ENCODE measurements at places on chromosomes 6 and 20. TPM values are rescaled to one million over a fixed set of nuclear protein-coding genes. Genes with fewer than 3 reads are reported as not detected.

The WFDC2 gene
- 1.0 TPM for total RNA-seq

The MYCT1 gene
- not detected for total RNA-seq

The MROH8 gene
- total RNA-seq = 4.6 TPM

The FAM162B gene
- not detected for total RNA-seq

The ARMC12 gene
- 1.1 TPM for total RNA-seq

The TGM2 gene
- 60.8 TPM for total RNA-seq

The CNR1 gene
- total RNA-seq = 20.4 TPM

The CST1 gene
- not detected for total RNA-seq

The PKIG gene
- 117 TPM for total RNA-seq

The DOK5 gene
- not detected for total RNA-seq

The EMILIN3 gene
- not detected for total RNA-seq

The BPIFB6 gene
- total RNA-seq = not detected

The TSBP1 gene
- total RNA-seq = not detected

The HTR1E gene
- not detected for total RNA-seq

The FAM209B gene
- 1.9 TPM for total RNA-seq

The POM121L2 gene
- total RNA-seq = not detected

The UBR2 gene
- total RNA-seq = 61.5 TPM

The SEMG1 gene
- total RNA-seq = not detected

The RIMS1 gene
- total RNA-seq = not detected

The MAP7 gene
- 0.63 TPM for total RNA-seq

The TBX18 gene
- total RNA-seq = not detected

The CYP24A1 gene
- total RNA-seq = not detected

The DEF6 gene
- 116 TPM for total RNA-seq

The OGFRL1 gene
- 33.7 TPM for total RNA-seq

The PNLDC1 gene
- total RNA-seq = 0.71 TPM

The IRAK1BP1 gene
- total RNA-seq = 3.2 TPM

The GPSM3 gene
- total RNA-seq = 194 TPM

The LAMA5 gene
- 89.7 TPM for total RNA-seq

The BEND6 gene
- not detected for total RNA-seq

The SLC17A3 gene
- total RNA-seq = not detected

The OR2J3 gene
- not detected for total RNA-seq

The ZSCAN16 gene
- total RNA-seq = 15.8 TPM

The STMND1 gene
- total RNA-seq = not detected

The FILIP1 gene
- total RNA-seq = not detected

The FAM217A gene
- not detected for total RNA-seq

Measured in B cell (primary cell).